AG10803 (cell line): ENCODE measurements at places on chromosomes 16 and 17.

DNA sequence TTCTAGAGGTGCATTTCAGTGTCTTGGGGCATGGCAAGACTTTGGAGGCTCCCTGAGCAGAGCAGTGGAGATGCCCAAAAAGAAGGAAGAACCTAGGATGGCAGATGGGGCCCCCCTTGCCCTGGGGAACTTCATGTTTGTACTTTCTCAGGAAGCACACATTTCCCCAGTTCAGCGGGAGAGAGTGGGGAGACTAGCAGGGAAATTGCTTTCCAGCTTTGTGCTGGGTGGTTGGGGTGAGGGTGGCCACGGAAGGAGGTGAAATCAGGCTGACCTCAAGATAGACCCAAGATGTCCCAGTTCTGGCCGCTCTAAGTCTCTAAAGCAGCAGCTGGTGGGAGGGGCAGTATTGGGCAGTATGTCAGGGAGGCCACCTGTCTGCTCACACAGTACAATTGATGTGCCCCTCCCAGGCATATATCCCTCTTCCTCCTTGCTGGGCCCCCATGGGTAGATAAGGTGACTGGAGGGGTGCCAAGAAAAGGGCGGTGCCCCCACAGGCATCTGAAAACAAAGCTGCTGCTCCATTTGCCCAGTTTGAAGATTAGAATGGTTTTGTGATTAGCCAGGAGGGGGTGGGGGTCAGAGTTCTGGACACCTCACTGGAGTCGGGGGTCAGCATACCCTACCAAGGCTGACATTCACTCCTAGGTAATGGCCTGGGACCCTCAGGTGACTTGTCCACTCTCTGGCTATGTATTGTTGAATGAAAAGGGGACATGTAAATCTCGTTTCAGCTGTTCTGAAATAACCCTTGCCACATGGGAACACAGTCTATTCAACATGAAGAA is 17.1 kb upstream of the NAGLU start:
- peak; percentile 25 for DNase-seq

- no peak for DNase-seq
Measured at GRCh38 chr16:88978608-88979346, 1.8 kb upstream of the CBFA2T3 start.

DNA sequence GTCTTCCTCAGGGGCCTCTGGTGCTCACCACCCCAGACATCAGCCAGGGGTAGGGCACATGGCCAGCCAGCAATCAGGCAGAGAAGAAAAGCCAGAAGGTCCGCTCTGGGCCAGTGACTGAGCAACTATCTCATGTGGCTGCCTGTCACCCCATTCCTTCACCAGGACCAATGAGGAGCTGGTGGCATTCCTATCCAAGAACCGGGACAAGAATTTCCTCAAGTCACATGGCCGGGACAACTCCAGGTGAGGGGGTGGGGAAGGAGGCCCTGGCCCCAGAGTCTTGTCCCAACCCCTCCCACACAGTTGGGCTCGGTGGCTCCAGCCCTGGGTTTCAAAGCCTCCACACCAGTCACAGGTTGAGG is 9.4 kb downstream of the XYLT2 start:
- DNase-seq: no peak

DNA sequence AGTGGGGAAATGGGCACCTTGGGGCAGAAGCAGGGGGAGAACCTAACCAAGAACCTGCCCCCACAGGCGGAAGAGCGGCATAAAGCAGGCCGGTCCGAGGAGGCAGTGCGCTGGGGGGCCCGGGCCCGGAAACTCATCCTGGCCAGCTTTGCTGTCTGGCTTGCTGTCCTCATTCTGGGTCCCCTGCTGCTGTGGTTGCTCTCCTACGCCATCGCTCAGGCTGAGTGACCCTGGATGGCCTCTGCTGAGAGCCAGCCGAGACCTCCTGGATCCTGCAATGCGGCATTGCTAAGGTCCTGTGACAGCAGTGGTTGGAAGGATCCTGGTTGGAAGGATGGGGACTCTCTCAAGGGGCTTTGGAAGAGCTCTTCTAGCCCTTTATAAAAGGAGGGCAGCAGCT is 4.5 kb upstream of the PHKG2 start:
- DNase-seq: no peak

GRCh38 chr17:13140750-13141149 is 122.9 kb upstream of the ELAC2 start:
- DNase-seq: peak; percentile 27

DNA sequence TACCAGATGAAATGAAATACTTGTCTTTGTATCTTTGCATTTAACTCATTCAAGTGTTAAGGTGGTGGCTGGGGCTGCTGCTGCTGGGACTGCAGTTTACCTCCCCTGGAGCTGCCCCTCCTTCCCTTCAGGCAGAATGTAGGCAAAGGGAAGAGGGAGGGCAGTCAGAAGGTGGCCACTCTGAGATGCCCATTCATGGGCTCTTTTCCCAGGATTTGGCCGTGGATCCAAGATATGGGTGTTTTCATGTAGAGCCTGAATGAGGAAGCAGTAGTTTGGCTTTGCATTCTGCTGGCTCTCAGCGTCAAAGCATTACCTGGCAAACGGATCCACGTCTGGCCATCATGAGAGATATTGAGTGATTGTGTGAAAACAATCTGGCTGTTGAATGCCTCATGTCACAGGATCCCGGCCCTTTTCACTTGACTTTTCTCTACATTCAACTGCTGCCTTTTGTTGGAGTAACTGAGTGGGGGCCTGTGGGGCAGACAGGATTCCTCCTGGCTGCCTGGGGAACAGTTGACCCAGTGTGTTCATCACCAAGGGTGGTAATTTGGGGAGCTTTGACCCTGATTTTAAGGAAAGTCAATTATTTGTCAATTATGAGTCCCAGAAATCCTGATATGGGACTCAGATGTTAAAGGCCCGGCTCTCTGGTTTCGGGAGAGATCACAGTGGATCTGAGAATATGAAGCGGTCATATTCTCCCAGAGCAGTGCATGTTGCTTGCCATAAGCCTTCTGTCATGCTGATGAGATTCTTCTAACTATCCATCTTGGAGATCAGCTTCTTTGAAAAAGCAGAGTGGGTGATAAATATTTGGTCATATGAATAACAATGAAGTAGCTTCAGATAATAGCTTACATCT is 236.8 kb downstream of the IRX3 start:
- no peak for DNase-seq

GRCh38 chr16:71407731-71408130 is 34.1 kb downstream of the TLE7 start:
- no peak for DNase-seq

- DNase-seq: peak; percentile 12
Measured at GRCh38 chr16:80023865-80024264, 423.3 kb upstream of the MAF start.

DNA sequence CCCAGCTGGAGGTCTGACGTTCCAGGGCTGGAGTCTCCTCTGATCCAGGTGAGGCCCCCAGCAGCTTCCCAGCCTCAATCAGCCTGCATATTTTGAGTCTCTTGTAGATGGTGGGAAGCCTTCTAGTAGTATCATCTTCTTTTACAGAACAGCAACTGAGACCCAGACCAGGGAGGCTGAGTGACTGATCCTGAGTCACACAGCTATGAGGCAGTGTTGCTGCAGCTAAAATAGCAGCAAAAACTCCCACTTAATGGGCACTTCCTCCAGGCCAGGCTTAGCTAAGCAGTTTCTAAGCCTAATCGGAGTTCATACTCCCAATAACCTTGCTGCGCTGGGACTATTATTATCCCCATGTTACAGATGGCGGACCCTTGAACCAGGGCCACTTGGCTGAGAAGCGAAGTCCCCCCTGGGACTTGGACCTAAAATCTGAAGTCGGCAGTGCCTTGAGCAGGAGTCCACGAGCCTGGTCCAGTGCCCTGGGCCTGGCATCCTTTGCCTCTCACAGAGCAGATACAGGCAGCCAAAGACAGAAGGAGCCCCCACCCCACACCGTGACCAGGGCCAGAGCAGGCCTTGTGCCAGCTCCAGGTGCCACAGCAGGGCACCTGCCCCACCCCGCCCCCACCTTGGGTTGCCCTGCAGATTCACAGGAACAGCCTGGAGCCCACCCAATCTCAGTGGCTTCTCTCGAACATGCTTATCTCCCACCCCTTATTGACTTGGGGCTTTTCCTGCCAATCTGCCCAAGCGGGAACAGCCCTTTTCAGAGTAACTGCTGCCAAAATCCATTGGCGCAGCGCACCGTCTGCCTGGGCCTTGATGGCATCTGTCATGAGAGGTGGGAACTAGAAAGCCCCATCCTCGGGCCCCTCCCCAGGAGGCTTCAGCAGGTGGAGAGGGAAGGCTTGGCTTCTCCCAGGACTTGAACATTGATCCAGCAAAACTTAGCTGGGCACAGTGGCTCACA is 65.1 kb downstream of the SOCS1 start:
- DNase-seq: no peak
